ENCODE measurements at places on chromosomes 16 and 17.

GRCh38 chr17:74877592-74878548 is 5.1 kb upstream of the FDXR start:
- DNase-seq = no peak

GRCh38 chr17:78745407-78746088 is 36.5 kb downstream of the CYTH1 start:
- no peak for DNase-seq

DNA sequence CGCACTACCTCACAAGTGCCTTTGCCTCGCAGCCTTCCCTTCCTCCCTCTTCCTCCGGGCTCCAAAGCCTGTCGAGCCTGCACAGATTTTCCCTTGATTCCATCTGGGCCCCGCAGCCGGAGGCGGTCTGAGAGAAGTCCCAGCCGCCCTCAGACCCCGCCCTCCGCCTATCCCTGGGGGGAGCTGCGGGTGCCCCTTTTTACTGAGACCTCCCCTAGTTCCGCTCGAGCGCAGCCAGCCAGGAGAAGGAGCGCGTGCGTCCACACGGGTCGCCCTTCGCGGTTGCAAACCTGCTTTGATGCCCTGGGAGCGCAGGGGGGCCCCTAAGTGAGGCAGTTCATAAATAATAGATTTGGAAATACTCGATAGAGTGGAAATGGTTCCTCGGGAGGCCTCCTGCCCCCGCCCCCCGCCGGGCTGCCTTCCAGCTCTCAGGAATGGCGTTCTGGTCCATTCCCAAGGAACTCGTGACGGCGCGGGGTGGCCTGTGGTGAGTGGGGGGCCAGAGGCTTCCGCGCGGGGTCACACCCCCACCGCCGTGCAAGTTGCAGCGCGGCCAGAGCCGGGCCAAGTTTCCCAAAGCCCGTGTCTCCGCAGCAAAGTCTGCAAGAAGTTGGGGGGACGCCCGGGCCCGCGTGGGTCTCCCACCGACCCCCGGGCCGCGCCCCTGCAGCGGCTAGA is 610 bp downstream of the C16orf74 start:
- DNase-seq = no peak

DNA sequence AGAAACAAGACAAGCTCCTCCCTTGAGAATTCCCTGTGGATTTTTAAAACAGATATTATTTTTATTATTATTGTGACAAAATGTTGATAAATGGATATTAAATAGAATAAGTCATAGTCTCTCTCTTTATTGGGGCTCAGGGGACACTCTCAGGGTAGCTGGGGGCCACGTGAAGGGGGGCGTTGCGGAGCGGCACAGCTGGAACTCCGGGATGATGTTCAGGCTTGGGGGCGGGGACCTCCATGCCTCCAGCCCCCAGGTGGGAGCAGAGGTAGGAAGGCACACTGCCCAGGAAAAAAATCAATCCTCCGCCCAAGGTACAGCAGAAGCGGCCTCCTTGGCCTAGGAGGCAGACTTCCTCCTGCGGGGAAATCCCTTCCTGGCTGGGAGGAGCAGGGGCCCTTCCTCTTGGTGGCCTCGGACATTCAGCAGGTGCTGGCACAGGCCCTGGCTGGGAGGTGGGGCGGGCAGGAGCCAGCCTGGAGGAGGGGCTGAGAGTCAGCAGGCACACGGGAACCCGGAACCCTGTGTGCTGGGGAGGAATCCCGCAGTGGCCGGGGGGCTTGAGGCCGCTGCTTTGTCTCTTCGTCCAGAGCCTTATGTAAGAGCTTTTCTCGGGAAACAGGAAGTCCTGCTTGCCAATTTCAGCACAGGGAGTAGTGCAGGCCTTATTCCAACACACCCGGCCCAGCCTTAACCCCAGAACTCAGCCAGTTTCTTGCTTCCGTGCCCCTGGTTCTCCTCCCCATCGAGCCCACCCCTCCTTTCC is 591 bp upstream of the TNFSF13 start:
- DNase-seq = no peak

- DNase-seq = no peak
These were observed 2.7 kb downstream of the CCL5 start for GRCh38 chr17:35877345-35878029.

DNA sequence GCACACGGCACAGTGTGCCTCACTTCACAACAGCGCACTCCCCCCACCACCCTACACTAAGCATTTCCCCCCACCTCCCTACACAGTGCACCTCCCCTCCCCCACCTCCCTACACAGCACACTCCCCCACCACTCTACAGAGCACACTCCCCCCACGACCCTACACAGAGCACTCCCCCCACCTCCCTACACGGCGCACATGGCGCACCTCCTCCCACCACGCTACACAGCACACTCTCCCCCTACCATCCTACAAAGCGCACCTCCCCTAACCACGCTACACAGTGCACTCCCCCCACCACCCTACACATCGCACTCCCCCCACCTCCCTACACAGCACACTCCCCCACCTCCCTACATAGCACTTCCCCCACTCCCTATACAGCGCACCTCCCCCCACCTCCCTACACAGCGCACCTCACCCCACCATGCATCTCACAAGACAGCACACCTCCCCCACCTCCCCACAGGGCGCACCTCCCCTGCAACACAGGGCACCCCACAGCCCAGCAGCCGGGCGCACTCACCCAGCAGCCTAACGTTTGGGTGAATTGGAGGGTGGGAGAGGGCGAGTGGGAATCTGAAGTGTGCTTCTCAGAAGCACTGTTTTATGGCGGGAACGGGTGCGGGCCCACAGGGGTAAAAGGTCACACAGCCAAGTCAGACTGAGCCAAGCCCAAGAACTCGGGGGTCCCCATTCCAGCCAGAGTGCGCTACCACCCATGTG is 10.3 kb downstream of the KNOP1 start:
- no peak for DNase-seq
